ENCODE measurements at places on chromosomes 4 and X.

DNA sequence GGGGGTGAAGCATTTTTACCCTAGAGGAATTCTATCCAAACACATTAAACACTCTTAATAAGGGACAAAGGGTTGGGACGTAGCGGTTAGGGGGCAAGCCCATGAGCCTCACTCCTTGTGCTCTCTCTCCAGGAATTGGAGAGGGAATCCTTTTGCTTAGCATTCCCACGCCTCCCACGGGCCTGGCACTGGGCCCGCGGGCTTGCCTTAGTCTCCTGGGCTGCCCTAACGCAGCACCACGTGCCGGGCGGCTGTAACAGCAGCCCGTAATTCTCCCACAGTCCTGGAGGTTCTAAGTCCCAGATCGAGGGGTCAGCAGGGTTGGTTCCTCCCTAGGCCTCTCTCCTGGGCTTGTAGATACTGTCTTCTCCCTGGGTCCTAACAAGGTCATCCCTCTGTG lies 67.5 kb downstream of the TBL1X start:
- DNase-seq, result no peak

DNA sequence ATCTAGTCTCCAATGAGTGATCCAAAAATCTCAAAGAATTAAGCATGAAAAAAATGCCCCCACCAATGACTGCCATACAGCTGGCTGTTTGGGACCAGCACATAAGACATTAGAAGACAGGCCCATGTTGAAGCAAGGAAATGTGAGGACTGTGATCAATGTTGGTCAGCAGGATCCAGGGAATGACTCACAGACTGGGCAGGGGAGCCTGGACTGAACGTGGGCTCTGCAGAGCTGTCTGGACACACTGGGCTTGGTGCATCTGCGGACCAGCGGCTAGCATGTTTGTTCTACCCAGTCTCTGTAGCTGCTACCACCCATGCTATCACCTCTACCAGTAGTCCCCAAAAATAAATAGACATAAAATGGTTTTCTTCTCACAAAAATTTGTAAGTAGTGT lies 108.6 kb downstream of the PALLD start:
- DNase-seq, result no peak

DNA sequence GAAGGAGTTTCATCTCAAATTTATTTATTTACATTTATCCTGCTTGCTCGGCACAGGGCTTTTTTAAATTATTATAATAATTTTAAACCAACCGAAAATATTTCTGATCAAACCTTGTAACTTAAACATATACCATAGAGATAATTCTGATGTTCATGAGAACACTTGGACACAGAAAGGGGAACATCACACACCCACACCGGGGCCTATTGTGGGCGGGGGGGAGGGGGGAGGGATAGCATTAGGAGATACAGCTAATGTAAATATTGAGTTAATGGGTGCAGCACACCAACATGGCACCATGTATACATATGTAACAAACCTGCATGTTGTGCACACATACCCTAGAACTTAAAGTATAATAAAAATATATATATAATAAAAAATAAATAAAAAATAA lies 2.9 kb downstream of the ANXA5 start:
- DNase-seq, result no peak

- DNase-seq, result no peak
Observed at GRCh38 chr4:124804584-124804983, 92.1 kb upstream of the ANKRD50 start.

DNA sequence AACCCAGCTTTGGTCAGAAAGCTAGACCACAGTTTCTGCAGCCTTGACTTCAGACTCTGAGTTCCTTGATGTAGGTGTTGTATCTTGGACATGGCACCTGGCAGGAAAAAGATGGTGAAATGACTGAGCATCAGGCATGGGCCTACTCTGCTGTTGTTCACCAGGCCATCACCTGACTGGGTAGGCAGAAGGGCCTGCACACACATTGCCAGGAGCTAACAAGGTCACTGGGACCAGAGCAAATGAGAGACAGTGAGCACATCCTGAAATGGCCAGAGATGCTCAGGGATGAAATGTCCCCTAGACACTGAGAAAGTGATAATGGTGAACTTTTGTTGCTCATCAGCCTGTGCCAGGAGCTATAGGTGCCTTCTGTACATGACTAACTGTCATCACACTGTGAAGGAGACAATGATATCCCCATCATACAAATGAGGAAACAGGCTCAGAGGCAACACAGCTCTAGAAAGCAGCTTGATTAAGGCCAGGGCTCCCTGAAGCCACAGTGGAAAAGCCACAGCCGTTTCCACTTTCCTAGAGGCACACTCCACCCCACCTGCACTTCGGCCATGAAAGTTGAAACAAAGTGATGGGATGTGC lies 128.3 kb downstream of the TSPAN5 start:
- DNase-seq, result no peak

Data from DMS 273 treated with DMSO at 0.1 percent for 48 hours (cell line).